Lung (tissue), 17 donors: ENCODE measurements at places on chromosomes 7 and 10.

GRCh38 chr10:94013331-94013760 lies 19.6 kb downstream of the PLCE1 start:
- peak; percentile 33 for DNase-seq

DNA sequence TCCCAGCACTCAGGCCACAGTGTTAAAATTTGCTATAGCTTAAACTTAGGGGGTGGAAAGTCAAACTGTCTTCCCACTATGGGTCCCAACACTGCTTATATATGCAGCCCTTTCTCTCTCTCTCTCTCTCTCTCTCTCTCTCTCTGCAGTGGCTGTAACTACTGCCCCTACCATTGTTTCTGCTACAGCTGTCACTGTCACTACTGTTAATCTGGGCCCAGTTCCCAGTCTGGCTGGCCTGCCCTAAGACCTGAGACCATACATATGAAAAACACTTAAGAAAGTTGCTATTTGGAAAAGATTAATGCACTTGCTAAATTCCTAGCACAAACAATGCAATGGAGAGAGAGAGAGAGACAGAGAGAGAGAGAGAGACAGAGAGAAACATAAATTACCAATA lies 78.6 kb downstream of the THSD7A start:
- DNase-seq: peak; percentile 65

GRCh38 chr7:141359740-141360415 lies 191.3 kb upstream of the AGK start:
- DNase-seq: no peak

- DNase-seq: no peak
Measured at GRCh38 chr7:7208520-7208919, 26.2 kb downstream of the C1GALT1 start.

DNA sequence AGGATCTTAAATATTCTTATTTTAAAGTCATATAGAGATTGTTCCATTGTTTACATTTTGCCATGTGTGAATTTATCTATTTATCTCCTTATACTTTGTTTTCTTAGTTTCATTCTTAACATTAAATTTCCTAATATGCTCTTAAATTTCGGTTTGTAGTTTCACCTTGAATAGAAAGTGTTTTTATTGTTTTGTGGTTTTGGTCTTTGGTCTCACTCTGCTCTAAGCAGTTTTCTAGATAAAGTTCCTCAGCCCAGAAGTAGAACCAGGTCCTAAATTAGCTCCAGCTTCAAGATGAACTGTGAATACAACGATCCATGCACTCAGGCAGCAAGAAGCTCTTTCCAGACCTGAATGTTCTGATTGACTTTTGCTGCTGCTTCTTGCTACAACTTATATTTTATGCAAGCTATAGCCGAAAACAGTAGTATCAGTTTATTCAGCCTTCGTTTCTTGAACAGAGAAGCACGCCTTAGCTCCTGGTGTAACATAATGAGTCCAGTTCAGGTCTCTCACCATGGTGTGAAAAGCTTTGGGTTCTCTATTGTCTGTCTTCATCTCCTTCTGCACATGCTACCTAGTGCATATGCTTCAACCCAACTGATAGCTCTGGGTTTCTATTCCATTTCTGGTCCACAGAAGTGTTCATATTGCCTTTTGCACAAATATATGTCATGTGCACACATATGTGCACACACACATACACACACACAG lies 95.3 kb downstream of the SEM1 start:
- DNase-seq: no peak

- DNase-seq: no peak
Measured at GRCh38 chr7:151517601-151518104, 2.0 kb downstream of the RHEB start.

GRCh38 chr10:94683214-94684054 lies at the start of gene CYP2C18:
Gene CYP2C18 (plus strand): TSS chr10:94683729. CDS start chr10:94683820, 91 bp downstream.
- DNase-seq: no peak

DNA sequence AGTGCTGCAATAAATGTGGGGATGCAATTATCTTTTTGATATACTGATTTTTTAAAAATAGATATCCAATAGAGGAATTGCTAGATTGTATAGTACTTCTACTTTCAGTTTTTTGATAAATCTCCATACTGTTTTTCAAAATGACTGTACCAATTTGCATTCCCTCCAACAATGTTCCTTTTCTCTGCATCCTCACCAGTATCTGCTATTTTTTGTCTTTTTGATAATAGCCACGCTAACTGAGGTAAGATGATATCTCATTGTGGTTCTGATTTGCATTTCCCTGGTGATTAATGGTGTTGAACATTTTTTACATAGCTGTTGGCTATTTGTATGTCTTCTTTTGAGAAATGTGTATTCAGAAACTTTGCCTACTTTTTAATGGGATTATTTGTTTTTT lies 217.7 kb upstream of the MTPN start:
- no peak for DNase-seq

DNA sequence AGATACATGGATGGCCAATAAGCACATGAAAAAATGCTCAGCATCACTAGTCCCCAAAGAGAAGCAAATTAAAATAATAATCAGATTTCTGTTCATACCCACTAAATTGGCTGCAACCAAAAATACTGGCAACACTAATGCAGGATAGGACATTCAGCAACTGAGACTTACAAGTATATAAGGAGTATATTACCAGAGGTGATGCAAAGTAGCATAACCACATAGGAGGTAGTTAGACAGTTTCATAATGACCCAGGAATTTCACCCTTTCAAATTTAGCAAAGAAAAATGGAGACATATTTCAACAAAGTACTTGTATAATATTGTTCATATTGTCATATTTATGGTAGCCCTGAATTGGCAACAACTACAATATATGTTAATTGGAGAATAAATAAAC lies 727.8 kb downstream of the GRID1 start:
- DNase-seq: no peak

- DNase-seq: peak; percentile 96
Measured at GRCh38 chr7:140175221-140176121, 1.3 kb downstream of the KDM7A start.

DNA sequence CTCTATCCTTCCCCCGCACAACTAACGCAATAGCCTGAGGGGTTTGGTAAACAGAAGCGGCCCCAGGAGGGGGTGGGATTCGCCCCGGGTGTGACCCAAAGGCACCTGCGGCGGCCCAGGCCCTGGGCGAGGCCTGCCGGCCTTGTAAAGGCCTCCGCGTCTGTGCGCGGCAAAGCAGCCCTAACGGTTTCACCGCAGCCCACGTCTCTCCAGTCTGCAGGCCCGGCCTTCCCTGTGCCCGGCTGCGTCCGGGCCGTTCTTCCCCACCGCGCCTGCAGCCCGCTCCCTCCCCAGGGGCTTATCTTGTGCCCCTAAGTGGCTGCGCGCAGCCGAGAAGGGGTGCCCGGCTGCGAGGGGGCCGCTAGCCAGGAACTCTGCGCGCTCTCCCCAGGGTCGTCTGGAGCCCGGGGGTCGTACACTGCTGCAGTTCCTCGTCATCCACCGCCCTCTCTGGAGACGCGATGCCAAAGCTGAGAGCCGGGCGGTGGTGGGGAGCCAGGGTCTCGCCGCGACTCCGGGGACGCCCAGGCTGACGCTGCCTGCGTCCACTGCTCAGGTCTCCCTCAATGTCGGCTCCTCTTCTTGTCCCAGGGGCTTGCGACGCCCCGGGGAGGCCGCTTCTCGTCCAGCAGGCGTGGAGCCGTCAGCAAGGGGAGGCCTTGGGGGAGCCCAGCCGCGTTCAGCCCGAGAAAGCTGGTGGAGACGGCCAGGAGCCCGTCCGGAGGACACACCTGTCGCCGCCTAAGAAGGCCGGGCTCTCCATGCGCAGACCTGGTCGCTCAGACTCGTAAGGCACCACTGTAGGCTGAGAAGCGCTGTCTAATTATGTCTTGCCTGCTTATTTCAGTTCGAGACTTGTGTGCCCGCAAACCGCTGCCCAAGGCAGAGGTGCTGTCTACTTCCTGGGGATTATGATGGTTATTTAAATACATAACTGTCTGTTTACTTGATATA lies 132.3 kb downstream of the SPAG6 start:
- DNase-seq: peak; percentile 33

DNA sequence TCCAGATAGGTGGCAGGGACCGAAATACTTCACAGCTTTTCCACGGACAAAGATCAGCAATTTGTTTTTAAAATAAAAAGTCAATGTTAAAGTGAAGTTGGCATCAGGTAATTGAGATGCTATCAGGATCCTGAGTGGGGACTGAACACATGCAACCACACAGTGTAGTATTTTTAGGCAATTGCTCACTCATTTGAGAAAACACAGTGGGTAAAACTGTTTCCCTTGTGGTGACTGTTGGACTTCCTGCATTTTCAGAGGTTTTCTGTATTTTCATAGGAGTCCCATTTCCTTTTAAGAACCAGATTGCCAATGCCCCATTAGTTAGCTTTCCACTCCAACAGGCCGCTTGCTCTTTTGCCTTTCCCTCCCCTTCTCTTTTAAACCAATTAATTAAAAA lies 159.5 kb upstream of the ZNF32 start:
- DNase-seq: no peak

- no peak for DNase-seq
Measured at GRCh38 chr7:22853674-22854157, 31.1 kb upstream of the TOMM7 start.

DNA sequence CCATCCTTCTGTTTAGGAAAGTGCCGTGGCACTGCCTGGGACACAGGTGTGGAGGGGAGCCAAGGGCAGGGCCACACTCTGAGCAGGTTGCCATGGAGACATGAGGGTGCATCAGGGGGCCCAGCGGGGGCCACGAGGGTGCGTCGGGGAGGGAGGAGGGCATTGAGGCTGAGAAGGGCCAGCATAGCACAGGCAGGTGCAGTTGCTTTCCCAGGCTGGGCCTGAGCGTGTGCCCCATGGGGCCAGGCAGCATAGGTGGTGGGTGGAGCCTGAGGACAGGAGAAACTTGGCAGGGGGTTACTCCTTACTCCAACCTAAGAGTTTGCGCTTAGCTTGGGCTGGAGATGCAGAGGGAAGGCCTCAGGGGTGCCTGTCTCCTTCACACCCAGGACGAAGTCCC lies 15.2 kb downstream of the YKT6 start:
- no peak for DNase-seq

DNA sequence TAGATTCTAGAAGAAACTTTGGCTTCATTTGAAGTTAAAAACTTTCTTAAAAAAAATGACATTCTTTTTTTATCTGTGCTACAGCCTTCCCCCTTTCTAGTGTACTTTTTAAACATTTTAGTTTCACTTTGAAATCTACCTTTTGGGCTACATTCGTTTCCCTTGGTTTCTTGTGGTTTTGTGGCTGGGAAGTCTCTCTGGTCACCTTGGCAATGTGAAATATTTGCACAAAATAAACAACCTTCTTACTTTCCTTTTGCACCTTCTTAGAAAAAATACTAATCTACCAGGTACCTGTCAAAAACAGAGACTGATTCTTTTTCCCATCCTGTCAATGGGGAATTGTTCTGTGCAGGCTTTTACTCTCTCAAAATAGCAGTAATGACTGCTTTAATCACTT lies 350.2 kb downstream of the GATA3 start:
- peak; percentile 7 for DNase-seq

- DNase-seq: peak; percentile 30
Measured at GRCh38 chr7:127514499-127514898, 70.9 kb downstream of the GCC1 start.

- no peak for DNase-seq
Measured at GRCh38 chr7:110698576-110698975, 392.4 kb upstream of the LRRN3 start.

GRCh38 chr7:83469491-83469890 lies 179.4 kb downstream of the SEMA3E start:
- no peak for DNase-seq

DNA sequence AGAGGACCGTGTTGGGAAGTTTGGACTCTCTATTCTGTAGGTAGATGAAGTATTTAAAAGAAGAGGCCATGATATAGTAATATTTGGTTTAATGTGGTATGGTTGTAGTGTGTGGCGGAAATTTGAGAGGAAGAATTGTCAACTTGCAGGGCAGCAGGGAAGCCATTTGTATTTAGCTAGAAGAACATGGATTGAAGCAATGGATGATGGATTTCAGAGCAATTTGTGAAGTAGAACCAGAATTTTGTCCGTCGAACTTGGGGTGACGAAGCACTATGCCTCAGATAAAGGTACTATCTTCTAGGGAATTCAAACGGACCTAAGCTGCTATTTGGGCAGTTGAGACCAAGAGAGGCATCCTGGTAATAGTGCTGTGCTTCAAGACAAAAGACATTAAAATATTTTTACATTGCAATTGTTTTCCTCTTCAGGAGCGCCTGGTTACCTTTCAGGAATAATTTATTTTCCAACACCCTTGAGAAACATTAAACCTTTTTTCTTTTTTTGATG lies 615 bp upstream of the WBP1L start:
- no peak for DNase-seq

DNA sequence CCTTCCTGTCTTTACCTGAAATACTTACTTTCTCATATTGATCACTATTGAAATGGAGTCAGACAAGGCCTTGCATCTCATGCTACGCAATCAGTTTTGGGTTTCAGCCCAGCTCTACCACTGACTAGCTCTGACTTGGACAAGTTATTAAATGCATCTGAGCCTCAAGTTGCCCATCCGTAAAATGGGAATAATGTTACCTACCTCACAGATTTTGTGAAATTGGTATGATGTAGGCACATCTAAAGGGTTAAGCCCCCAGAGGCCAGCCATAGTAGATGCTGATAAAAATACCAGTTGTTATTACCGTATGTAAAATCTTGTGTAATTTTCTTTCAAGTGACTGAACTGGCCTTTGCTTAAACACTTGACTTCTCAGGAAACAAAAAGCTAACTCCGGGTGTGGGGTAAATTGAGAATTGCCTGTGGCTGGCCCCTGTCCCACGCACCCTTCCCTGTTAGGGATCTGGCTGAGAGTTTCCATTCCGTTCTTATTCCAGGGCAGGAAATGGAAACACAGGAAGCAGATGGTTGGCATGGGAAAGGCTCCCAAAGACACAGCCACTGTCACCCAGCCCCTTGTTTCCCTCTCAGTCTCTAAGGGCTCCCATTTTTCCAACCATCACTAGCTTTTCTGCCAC lies 7.5 kb downstream of the DUSP5 start:
- peak; percentile 32 for DNase-seq

GRCh38 chr7:75957021-75957736 lies 37.2 kb downstream of the TMEM120A start:
- peak; percentile 13 for DNase-seq

GRCh38 chr7:48312151-48312550 lies 140.9 kb downstream of the ABCA13 start:
- DNase-seq: no peak

GRCh38 chr7:87635921-87636320 lies 7.7 kb downstream of the RUNDC3B start:
- DNase-seq: no peak

GRCh38 chr7:40966693-40967092 lies 736.2 kb downstream of the INHBA start:
- no peak for DNase-seq

- DNase-seq: no peak
Measured at GRCh38 chr7:32881074-32881982, 10.2 kb downstream of the KBTBD2 start.

DNA sequence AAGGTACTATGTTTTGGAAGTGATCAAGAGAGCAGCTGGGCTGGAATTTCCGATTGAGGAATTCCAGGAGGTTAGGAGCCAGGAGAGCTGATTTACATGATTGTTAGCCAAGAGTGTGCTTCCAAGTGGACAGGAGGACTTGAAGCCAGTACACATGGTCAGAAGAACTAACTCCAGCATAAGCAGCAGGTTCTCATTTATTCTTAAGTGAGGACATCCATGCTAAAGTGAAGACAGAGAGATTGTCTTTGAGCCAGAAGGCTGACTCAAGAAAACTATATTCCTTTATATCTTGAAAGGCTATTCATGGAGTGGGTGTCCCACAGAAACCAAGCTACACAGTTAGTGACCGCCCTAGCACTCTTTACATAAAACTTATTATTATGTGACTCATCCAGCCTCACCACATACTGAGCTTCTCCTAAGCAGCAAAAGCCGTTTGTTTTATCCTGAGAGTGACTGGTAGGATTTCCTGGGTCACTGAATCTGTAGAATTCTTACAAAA lies 56.7 kb upstream of the SEMA3A start:
- DNase-seq: no peak

- DNase-seq: no peak
Measured at GRCh38 chr7:24718431-24718831, 38.8 kb downstream of the GSDME start.
